ENCODE measurements at places on chromosomes 1 and 21.

DNA sequence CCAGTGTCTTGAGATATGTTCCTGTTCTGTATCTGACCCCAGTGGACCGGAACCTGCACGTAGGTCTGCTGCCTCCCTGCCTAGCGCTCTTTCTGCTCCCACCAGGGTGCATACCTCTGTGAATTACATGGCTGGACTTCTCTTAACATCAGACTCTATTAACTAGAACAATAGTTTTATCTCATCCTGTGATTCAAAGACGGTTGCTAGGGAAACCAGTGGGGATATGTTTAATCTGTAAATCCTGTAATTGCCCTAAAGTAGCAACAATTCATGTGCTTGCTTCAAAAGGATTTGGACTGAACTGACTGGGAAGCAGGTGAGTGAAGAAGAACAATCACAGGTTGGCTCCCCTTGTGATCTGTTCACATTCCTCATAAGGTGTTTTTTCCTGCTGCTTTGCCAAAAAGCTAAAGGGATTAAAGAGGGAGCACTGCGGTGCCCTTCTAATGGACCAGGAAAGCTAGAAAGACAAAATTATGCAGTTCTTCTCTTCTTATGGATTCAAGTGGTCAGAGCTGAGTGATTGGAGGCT, 52.7 kb upstream of the DIRAS3 start:
- no peak for DNase-seq

GRCh38 chr1:110542725-110543124, 23.8 kb upstream of the KCNA10 start:
- no peak for DNase-seq

DNA sequence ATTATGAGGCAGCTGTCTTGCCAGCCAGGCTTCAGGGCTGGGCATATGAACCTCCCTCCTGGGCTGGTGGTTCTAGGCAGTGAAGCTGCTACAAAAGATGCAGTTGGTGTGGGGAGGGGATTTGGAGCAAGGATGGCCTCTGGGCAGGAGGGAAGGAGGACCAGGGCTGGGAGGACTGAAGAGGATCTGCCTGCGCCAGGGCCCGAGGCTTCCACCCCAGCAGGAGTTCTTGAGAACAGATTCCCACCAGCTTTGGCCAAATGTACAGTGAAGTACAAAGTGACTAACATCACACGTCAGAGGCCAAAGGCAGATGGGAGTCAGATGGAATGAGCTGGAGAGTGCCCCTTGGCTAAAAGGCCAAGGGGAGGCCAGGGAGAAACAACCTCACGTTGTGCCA, 62.4 kb downstream of the DDX20 start:
- no peak for DNase-seq

GRCh38 chr1:25525361-25525688, 18.1 kb upstream of the LDLRAP1 start:
- DNase-seq, result no peak

DNA sequence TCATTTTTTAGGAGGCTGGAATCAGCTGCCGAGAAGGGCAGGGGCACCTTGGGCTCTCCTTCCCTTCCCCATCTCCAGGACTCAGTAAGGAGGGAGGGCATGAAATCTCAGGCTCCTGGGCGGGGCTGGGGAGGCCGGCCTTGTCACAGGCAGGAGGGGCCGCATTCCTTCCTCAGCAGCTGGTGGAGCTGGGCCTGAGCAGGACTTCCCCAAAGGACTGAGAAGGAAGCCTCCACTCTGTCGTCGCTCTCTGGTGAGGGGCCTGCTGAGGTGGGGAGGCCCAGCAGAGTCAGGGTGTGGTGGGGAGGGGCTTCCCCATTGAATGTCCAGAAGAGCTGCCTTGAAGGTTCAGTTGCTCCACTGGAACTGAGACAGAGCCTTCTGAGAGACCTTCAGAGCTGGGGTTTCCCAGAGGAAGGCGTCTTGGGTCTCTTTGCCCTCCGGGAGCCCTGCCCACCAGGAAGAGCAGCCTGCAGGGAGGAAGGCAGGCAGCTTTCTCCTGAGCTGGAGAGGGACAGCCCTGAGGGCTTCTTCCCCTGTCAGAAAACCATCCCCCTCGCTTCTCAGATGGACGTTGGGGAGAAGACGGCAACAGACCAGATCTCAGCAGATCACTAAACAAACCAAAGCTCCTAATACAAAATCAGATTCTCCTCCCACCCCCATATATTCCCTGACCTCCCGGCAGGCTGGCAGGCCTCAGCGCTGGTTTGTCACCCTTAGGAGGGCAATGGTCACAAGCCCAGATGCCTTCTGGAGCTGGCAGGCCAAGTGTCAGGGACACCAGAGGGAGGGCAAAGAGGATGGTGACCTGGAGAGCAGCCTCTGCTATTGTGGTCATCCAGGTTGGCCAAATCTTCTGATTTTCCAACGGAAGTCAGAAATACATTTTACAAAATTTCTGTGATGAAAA, 10.7 kb downstream of the KCNA10 start:
- no peak for DNase-seq

DNA sequence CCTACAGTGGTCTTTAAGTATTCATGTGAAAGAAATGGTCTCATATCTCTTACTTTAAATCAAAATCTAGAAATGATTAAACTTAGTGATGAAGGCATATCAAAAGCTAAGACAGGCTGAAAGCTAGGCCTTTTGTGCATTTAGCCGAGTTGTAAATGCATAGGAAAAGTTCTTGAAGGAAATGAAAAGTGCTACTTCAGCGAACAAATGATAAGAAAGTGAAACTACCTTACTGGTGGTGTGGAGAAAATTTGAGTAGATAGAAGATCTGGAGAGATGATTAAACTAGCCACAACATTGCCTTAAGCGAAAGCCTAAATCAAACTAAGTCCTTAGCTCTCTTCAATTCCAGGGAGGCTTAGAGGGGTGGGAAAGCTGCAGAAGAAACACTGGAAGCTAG, 147.6 kb downstream of the DSCAM start:
- no peak for DNase-seq

GRCh38 chr1:10549904-10550664, 75.3 kb downstream of the PEX14 start:
- no peak for DNase-seq
